Colonic mucosa (tissue), 4 donors: ENCODE measurements at places on chromosomes 7 and 10. TPM values are rescaled to one million over a fixed set of nuclear protein-coding genes. Genes with fewer than 3 reads are reported as not detected.

DNA sequence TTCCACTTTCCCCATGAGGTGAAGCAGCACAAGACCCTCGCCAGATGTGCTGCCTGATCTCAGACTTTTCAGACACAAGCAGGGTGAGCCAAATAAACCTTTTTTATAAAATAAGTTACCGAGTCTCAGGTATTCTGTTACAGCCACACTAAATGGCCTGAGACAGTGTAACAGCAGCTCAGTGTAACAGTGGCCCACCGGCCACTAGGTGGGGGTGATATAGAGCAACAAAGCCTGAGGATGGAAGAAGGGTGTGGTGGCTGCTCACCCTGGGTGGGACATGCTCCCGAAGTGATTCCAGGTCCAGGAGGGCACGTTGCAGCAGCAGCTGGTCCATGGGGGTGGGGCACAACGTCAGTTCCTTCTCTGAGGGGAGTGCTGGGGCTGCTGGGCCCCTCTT, 44.6 kb downstream of the BMS1 start:
- no peak overlapping the region for H3K27ac ChIP-seq
- no peaks in the 10 kb centered on the region for H3K4me1 ChIP-seq
- DNase-seq, result no peak
- H3K4me3 ChIP-seq, result no peak overlapping the region
- no peaks in the 10 kb centered on the region for H3K27me3 ChIP-seq

DNA sequence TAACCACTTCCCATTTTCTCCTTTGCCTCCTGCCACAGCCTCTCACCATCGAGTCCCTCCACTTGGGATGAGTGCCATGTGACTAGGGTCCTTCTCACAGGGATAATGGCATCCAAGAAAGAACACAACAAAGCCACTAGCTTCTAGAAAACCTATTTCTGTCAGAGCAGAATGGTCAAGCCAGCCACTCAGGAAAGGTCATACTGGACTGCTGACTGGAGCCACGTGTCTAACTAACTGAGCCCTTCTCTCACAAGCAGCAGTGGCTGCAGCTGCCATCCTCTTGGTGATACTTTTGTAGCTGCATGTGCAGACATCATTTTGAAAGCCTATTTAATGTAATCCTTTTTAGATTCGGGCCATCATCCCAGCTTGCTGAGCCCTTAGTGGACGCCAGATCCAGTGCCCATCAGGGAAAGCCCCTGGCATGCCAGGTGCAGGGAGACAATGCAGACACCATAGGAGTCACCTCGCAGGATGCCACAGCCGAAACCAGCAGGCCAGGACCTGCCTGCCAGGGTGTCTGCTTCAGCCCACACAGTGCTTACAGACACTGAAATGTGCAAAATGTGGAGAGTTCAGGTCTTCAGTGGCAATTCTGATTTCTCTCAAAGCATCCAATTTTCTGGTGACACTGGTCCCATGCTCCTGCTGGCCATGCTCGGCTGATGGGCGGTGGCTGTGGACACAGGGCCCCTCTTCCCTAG, 98.3 kb upstream of the DDC start:
- no peak overlapping the region for H3K27ac ChIP-seq
- no peak for DNase-seq

- H3K36me3 ChIP-seq, result no peaks in the 10 kb centered on the region
- H3K4me1 ChIP-seq, result no peaks in the 10 kb centered on the region
- no peaks in the 10 kb centered on the region for H3K27me3 ChIP-seq
- no peak overlapping the region for H3K27ac ChIP-seq
- H3K4me3 ChIP-seq, result no peak overlapping the region
- no peak for DNase-seq
These were observed 428.0 kb upstream of the TPK1 start for GRCh38 chr7:145263886-145264285.

DNA sequence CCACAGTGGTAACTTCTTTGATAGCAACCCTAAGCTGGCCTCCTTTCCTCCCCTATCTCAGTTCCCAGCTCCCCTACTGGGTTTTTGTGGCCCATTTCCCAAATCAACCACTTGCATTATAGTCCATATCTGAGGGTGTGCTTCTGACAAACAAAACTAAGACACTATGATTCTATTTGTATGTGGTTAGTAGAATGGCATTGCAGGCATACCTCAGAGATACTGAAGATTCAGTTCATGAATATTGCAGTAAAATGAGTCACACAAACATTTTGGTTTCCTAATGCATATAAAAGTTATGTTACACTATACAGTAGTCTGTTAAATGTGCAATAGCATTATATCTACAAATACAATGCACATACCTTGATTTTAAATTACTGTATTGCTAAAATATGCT, 15.4 kb upstream of the TMEM243 start:
- DNase-seq, result no peak
- no peak overlapping the region for H3K4me3 ChIP-seq
- H3K4me1 ChIP-seq, result no peaks in the 10 kb centered on the region
- no peaks in the 10 kb centered on the region for H3K36me3 ChIP-seq
- no peak overlapping the region for H3K27ac ChIP-seq

LOXL4 gene
- 0.32 TPM for total RNA-seq

POLR3A gene
- total RNA-seq, result 14.6 TPM

DNA sequence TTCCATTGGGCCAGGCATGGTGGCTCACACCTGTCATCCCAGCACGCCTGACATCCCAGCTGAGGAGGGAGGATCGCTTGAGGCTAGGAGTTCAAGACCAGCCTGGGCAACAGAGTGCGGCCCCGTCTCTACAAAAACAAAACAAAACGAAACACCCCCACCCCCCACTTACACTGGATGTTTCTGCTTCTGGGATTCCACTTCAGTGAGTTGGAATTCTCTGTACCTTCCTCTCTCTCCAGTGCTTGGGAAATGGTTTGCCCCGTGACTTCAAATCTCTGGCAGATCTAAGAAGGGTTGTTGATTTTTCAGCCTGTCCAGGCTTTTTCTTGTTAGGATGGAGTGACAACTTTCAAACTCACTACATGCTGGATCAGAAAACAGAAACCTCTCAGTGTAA, 106.9 kb downstream of the ANLN start:
- H3K27ac ChIP-seq, result no peak overlapping the region
- no peaks in the 10 kb centered on the region for H3K4me1 ChIP-seq
- DNase-seq, result no peak
- H3K27me3 ChIP-seq, result no peaks in the 10 kb centered on the region

- no peaks in the 10 kb centered on the region for H3K36me3 ChIP-seq
- no peak overlapping the region for H3K4me3 ChIP-seq
- DNase-seq, result no peak
- no peaks in the 10 kb centered on the region for H3K4me1 ChIP-seq
- no peaks in the 10 kb centered on the region for H3K27me3 ChIP-seq
These were observed 920.5 kb downstream of the KCNMA1 start for GRCh38 chr10:76717141-76717540.

DNA sequence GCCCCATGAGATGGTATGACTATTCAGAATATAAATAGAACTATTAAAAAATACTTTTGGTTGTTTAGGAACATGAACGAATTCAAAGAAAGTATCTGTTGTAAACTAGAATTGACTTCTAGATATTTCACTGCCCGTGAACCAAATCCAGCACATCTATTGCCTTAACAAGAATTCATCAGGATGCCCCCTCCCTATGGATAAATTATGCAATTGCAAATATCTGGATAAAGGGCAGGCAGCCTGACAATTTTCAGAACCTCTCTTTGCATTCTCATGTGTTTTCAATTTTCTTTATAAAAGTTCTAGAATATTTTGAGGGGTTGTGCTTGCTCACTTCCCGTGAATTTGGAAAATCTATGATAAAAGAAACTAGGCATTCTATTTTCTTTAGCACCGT, 822.1 kb upstream of the SORCS1 start:
- H3K4me3 ChIP-seq, result no peak overlapping the region
- no peak for DNase-seq

DNA sequence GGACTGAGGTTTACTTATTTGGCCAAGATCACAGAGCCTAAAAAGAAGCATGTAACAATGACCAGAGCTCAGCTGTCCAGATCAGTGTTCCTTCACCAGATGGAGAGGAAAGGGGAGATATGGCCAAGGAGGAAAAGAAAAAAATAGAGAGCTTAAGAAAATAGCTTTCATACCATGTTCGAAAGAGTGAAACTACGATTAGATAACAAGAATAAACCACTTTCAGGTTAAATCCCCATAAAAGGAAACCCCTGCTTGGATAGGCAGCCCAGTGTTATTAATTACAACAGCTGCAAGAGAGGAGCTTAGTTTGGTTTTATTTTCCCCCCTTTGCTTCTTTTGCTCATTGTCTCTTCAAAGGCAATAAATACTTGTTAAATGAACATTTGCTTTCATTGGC, 160.8 kb downstream of the ZNF438 start:
- H3K36me3 ChIP-seq, result no peaks in the 10 kb centered on the region
- no peak for DNase-seq
- H3K4me1 ChIP-seq, result no peaks in the 10 kb centered on the region
- H3K4me3 ChIP-seq, result no peak overlapping the region
- H3K27me3 ChIP-seq, result no peaks in the 10 kb centered on the region
- H3K27ac ChIP-seq, result no peak overlapping the region

DNA sequence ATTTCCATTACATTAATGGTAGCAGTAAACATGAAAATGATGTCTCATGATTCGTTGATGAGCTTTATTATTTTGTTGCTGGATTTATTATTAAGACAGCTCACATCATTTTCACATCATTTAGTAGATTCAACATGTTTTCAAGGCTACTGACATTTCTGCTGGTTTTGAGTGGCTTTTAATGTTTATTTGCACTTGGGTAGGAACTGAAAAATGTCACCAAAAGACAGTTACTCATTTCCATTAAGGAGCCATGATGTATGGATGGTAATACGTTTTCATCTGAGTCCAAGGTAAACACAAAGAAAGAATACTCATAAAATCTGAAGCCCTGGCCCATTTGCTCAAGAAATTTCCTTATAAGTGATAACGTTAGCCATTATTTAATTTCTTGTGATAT, 14.8 kb downstream of the PDK4 start:
- no peak for DNase-seq
- no peak overlapping the region for H3K27ac ChIP-seq
- H3K36me3 ChIP-seq, result no peaks in the 10 kb centered on the region
- no peak overlapping the region for H3K4me3 ChIP-seq
- no peaks in the 10 kb centered on the region for H3K27me3 ChIP-seq

GRCh38 chr10:70540789-70541360, 61.7 kb downstream of the PRF1 start:
- no peaks in the 10 kb centered on the region for H3K27me3 ChIP-seq
- H3K36me3 ChIP-seq, result no peaks in the 10 kb centered on the region
- no peak overlapping the region for H3K4me3 ChIP-seq
- H3K27ac ChIP-seq, result no peak overlapping the region

DNA sequence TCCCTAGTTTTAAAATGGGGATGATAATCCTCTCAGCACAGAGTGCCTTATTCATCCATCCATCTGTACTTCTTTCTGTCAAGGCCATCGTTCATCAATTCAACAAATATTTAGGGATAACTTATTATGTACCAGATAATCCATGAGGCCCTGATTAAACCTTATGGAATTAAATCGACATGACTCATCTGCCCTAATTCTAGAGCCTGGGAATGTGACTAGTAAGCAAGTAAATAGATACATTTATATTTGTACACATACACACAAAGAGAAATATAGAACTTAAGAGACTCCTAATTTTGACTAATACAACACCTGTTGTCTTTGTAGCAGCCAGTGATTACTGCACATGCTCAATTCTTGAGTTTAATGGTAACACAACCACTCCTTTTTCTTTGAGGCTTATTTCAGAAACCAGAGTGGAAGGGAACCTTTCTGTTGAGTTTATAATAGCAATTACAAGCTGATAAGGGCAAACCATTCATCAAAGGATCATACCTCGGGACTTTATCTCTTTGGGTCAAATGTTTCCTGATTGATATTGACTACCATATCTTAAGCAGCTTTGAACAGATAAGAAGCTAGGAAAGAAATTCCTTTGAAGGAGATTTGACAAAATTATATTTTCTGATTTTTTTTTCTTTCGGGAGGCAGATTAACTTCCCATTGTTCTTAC, 122.7 kb downstream of the ARID5B start:
- H3K27ac ChIP-seq, result peak overlapping the region; percentile 24
- no peaks in the 10 kb centered on the region for H3K36me3 ChIP-seq
- no peak for DNase-seq
- no peaks in the 10 kb centered on the region for H3K4me1 ChIP-seq
- no peaks in the 10 kb centered on the region for H3K27me3 ChIP-seq
- no peak overlapping the region for H3K4me3 ChIP-seq

DNA sequence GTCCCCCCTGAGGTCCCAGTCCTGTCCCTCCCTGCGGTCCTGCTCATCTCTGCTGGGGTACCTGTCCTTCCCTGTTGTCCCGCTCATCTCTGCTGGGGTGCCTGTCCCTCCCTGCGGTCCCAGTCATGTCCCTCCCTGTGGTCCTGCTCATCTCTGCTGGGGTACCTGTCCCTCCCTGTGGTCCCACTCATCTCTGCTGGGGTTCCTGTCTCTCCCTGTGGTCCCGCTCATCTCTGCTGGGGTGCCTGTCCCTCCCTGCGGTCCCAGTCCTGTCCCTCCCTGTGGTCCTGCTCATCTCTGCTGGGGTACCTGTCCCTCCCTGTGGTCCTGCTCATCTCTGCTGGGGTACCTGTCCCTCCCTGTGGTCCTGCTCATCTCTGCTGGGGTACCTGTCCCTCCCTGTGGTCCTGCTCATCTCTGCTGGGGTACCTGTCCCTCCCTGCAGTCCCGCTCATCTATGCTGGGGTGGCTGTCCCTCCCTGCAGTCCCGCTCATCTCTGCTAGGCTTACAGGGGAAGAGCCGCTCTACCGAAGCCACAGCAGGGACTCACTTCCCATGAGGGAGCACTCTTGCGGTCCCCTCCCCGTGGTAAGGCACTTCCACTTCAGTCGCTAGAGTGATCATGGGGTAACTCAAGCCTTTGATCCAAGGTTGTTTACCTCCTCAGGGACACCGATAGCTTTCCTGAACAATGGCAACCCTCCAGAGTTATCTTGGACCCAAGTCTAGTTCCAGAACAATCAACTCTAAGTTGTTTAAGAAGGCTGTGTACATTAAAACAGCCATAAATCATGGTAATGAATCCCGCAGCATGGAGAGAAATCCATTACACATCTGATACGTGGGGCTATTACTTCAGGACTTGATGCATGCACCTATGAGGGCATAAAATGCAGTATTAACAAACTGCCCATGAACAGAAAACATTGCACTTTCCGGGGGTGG, 46.8 kb upstream of the MNX1 start:
- H3K27me3 ChIP-seq, result no peaks in the 10 kb centered on the region
- no peaks in the 10 kb centered on the region for H3K36me3 ChIP-seq
- no peak for DNase-seq

- no peak overlapping the region for H3K4me3 ChIP-seq
- no peaks in the 10 kb centered on the region for H3K4me1 ChIP-seq
- H3K36me3 ChIP-seq, result no peaks in the 10 kb centered on the region
These were observed 101.3 kb upstream of the GHITM start for GRCh38 chr10:84038035-84038434.

OR9A2 gene
- total RNA-seq, result not detected

ST8SIA6 gene
- 0.94 TPM for total RNA-seq

ANKIB1 gene
- 38.9 TPM for total RNA-seq

AKR1C3 gene
- 75.6 TPM for total RNA-seq

GRCh38 chr10:122293156-122293960, 22.3 kb downstream of the BTBD16 start:
- H3K4me3 ChIP-seq, result no peak overlapping the region
- no peak overlapping the region for H3K27ac ChIP-seq
- no peak for DNase-seq
- no peaks in the 10 kb centered on the region for H3K36me3 ChIP-seq
